ENCODE measurements at places on chromosomes 7 and 10.
A peak's percentile ranks its signal among the peaks of the same experiment; 100 is the strongest.

DNA sequence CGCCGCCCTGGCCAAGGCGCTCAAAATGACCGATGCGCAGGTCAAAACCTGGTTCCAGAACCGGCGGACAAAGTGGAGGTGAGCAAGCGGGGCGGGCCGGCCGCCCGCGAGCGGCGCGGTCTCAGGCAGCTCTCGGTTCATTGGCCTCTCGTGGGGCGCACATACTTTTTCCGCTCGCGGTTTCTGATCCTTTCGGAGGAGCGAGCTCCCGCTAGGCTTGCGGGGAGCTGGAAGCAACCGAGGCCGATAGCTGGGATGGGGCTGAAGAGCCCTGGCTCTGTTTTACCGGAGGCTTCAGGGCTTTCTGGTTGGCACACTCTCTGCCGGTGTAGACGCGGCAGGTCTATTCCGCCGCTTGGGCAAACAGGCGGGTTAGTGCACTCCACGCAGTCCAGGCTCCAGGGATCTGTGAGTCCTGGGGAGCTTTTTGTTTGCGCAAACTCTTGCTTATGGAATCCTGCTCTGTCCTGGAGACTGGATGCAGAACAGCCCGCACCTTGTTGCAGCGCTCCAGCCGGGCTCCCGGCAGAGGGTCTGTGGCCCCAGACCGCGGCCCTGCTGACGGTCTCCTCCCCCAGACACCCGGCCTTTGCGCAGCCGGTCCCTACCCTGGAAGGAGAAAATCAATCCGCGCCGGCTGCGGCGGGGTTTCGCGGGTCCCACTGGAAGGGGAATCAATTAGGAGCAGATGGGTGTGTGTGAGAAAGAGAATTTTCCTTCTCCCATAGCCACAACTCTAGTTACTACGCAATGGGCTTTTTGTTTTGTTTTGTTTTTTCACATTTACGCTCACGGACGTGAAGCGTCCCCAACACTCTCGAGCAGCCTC, 3.4 kb downstream of the TLX1 start:
- no peak for DNase-seq

DNA sequence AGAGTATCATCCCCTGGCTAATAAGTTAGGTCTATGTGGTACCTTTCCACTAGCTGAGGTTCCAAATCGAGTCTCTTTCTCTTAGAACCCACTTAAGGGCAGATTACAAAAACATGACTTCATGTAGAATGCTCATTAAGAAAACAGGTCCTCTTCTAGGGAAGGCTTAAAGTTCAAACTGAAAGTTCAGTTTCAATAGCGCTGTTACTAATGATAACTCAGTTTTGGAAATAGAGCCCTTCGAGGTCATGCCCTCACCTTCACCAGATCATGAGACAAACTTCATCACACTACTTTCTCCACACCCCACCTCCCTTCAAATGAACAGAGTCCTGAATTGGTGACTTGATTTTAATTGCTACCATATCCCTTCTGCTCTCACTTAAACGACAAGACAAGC, 26.2 kb downstream of the HGF start:
- DNase-seq, result no peak

DNA sequence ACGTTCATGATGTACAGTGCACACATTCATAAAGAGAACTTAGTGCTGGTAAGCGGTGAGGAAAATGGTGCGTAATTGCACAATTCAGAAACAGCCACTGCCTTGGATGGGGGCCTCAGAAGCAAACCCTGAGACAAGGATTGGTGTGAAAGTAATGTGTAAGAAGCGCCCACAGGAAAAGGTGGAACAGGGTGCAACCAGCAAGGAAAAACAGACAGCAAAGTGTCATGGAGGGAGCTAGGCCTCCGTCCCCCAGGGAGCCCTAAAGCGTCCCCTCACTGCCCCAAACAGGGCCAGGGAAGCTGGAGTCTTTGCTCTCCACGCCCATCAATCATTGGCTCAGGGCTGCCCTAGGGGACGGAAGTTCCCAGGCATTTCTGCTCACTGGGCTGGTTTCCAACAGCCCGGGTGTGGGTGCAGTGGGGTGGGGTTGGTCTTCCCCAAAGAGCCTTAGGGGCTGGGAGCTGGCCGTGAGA, 9.6 kb upstream of the C10orf105 start:
- no peak for DNase-seq

DNA sequence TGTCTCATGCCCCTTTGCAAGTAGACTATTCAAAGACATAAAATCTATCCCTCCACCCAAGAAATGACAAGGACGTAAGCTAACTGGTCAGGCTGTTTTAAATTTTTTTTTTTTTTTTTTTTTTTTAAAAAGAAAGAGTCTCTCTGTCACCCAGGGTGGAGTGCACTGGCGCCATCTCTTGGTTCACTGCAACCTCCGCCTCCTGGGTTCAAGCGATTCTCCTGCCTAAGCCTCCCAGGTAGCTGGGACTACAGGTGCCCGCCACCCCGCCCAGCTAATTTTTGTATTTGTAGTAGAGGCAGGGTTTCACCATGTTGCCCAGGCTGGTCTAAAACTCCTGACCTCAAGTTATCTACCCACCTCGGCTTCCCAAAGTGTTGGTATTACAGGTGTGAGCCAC, 11.2 kb downstream of the TRA2A start:
- DNase-seq, result no peak

DNA sequence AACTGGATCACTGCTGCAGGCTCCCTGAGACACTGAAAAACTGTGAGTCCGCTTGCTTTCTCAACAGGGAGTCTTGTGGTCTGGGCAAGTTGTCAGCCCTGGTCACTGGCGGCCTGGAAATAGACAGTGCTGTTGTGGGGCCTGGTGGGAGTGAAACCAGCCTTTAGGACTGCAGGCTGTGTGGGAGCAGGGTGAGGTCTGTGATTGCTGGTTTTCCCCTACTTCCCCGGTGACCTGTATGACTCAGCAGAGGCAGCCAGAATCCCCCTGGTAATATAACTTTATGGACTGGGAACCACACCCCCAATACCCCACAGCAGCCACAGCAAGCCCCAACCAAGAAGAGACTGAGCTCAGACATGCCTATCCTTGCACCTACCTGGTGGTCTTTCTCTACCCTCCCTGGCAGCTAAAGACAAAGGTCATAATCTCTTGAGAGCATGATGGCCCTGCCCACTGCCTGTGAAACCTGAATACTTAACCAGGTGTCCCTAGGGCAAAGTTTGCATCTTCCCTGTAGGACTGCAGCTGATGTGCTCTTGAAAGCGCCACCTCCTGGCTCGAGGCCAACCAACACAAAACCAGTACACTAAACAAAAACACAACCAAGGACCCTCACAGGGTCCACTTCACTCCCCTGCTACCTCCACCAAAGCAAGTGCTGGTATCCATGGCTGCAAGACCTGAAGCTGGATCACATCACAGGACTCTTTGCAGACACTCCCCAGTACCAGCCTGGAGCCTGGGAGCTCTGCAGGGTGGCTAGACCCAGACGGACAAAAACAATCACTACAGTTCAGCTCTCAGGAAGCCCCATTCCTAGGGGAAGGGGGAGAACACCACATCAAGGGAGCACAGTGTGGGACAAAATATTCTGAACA, 7.2 kb upstream of the ADAM22 start:
- peak; percentile 74 for DNase-seq

GRCh38 chr10:19041171-19041570, 7.4 kb upstream of the MALRD1 start:
- DNase-seq, result no peak

- peak; percentile 67 for DNase-seq
Observed at GRCh38 chr10:110758898-110759297, 112.8 kb upstream of the PDCD4 start.

GRCh38 chr7:41002741-41003610, 699.9 kb downstream of the INHBA start:
- DNase-seq, result peak; percentile 35

GRCh38 chr10:69567920-69568319, 5.3 kb downstream of the NEUROG3 start:
- peak; percentile 59 for DNase-seq

- DNase-seq, result peak; percentile 54
Observed at GRCh38 chr7:56097700-56098099, 4.9 kb upstream of the PHKG1 start.

GRCh38 chr7:127766831-127767459, 115.0 kb downstream of the SND1 start:
- no peak for DNase-seq

DNA sequence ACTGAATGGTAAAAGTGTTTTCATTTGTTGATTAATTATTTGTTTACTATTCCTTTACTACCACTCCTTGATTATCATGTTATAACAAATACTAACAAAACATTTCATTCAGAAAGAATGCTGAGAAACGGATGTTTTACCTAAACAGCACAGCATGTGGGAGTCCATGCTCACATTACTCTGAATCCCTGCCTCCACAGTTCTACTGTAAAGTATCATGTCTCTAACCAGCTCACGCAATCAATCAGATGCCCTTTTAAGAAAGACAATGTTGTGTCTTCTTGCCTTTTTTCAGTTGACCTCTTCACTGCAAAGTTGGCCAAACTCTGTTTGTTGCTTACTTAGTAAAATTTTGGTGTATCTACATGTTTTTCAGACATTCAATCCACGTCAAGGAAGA, 232.5 kb upstream of the MDFIC start:
- no peak for DNase-seq

DNA sequence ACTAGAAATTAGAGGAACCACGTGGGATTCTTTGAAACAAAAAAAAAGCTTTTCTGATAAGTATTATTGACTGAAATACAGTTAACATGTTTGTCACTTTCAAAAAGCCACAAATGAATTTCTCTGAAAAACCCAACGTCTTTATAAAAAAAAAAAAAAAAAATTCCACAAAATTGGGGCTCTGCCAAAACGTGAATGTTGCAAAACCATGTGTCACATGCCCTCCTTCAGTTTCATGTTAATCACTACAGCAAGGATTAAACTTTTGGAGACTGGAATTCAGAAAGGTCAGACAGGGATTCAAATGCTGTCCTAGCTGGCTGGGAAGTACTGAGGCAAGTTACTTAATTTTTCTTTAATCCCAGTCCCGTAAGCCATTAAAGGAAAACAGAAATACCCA, 278.0 kb upstream of the KLF14 start:
- peak; percentile 52 for DNase-seq

DNA sequence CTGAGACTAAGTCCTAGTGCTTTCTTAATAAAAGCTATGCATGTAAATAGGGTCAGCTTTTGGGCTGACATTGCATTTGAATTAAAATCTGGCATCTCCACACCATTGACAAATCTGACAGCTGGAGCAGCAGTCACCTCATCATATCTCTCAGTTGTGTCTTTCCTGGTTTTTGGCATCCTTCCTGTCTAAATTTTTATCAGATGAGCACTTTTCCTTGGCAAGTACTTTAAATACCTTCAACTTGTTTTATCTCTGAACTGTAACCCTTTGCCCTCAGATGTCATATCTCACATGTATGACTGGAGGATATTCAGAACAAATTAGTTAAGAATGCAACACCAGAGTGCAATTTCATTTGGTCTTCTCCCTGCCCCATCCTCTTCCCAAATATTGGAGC, 1066.2 kb downstream of the LRMDA start:
- no peak for DNase-seq

DNA sequence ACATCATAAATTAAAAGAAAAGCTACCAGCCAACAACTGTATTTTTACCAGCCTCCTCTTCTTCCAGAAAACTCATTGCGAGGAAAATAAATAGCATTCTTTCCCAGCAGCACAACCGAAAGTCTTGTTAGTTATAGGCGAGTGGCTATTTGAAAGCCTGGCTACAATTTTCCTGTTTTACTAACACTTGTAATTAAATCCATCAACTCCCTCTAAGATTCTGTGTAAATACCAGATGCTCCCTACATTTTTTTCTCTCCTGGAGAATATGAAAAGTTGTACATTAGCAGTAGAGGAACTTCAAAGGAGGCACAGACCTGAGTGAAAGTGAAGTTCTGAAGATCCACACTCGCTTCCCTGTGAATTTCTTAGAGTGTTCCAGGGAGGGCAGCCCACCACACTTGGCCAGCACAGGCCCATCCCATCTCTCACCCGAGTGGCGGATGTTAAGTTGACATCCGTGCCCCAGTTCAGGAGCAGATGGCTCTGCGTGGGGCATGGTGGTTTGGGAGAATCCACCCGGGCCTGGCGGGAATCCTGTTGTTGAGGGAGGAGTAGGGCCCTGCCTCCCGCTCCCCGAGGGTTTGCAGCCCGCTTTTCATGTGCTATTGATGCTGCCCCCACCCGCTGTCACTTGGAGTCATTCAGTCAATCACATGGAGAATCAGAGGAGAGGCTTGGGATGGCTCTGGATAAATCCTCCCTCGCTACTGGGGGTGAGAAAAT, 451.0 kb upstream of the GALNT17 start:
- DNase-seq, result no peak

GRCh38 chr10:101617102-101617823, 29.1 kb downstream of the DPCD start:
- no peak for DNase-seq

GRCh38 chr10:484925-485661, 204.4 kb downstream of the DIP2C start:
- DNase-seq, result peak; percentile 23

DNA sequence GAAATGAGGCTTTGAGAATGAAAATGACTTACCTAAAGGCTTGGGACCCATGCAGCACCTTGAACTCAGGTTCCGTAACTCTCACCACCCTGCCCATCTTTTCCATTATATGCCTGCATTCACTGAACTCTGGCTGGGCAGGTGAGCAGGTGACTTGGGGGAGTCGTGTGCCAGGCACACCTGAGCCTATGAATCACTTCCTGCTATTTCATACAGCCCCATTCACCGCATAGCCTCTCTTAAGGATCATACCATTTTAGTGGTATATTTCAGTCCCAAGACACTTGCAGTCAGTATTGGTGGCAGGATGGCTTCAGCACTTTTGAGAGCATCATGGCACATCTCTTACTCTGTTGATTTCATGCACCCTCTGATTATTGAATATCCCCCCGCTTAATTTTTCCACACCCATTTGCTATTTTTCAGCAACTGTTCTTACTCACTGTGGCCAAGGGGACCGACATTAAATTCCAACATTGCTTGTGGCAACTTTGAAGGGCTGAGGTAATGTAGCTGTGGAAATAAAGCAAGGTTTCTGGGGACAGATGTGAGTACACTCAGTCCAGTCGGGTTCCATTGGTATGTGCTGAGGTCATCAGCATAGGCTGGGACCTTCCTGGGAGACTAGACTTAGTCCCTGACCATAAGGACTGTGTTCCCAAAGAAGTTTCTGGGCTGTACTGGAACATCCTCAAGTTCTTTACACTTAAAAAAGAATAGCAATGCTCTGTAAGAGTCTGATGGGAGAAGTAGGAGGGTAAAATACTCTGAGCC, 39.8 kb upstream of the ZNF438 start:
- DNase-seq, result peak; percentile 56

- no peak for DNase-seq
Observed at GRCh38 chr7:116128139-116128538, 82.2 kb upstream of the TES start.

GRCh38 chr7:332020-332517, 42.1 kb downstream of the FOXL3 start:
- DNase-seq, result no peak

GRCh38 chr7:82050792-82051191, 280.9 kb upstream of the HGF start:
- peak; percentile 80 for DNase-seq

DNA sequence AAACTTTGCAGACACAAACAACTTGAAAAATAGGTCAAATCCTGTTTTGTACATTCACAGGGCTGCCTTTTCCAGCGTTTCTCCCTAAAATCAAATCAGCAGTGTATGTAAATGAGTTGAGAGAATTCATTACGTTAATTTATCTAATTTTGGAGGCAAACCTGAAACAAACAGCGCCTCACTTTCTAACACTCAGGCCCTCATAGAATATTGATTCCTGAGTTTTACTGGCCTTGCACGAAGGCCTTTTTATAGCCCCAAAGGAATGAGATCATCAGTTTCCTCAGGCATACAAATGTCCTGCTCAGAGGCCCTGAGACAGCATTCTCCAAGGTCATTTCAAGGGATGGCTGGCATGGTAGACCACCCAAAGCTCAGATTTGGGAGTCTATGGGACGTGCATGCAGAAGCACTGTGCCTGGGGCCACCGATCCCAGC, 131.7 kb upstream of the CHST15 start:
- no peak for DNase-seq
